ENCODE measurements at places on chromosomes 5 and 9.

DNA sequence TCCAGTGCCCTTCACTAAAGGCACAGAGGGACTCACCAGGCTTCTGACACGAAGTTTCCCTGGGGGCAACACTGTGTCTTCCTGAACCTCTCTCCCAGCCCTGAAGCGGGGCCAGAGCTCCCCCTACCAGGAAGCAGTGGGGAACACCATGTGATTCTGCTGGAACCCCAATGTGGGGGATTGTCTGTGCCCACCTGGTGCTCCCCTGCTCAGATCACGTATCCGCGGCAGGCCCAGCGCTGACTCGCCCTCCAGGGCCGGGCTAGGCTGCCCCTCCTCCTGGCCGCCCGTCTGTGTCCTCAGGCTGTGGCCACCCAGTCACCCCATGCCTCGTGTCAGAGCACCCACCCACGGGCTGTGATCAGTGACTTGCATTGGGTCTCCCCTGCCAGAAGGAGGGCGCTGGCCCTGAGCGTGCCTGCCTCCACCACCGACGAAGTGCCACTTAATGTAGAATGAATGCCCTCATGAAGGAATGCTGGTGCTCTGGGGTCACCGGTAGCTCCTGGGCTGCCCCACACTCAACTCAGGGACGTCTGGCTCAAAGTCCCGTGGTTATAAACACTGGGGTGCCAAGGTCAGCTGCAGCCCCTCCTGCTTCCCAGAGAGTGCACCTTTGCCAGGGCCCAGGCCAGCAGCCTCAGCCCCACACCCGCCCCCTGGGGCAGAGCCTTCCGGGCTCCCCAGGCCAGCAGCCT, 22.1 kb downstream of the SARDH start:
- no peak for DNase-seq

DNA sequence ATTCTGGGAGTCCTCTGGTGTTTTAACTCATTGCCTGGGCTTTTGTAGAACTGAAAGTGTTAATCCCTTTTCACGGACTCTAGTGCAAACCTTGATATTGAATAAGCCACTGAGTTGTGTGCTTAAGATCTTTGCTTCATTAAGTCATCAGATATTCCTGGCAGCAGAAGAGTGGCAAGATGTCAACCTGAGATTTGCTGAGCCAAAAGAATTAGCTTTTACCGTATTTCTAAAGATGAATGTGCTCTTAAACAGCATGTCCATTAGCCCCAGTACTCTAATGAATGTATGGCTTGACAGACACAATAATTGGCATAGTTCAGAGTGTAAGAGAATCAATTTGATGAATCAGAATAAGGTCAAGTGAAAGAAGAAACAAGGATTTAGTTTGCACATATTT, 87.2 kb upstream of the CDH6 start:
- DNase-seq: no peak

- DNase-seq: no peak
Measured at GRCh38 chr5:51811883-51812471, 428.7 kb downstream of the ISL1 start.

DNA sequence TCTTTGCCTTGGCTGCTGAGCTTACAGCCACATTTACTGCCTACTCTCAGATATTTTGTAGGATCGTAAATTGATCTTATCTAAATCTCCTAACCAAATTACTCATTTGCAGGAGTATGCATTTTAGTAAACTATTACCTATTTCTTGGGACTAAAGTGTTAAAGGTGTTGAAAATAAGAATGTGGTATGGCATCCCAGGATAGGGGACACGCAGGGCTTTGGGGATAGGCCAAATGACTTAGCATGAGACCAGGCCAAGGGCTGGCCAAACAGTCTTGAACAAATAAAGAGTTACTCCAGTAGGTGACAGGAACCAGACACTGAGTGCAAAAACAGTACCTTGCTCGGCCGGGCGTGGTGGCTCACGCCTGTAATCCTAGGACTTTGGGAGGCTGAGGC, 25.1 kb downstream of the TBC1D2 start:
- DNase-seq: no peak

DNA sequence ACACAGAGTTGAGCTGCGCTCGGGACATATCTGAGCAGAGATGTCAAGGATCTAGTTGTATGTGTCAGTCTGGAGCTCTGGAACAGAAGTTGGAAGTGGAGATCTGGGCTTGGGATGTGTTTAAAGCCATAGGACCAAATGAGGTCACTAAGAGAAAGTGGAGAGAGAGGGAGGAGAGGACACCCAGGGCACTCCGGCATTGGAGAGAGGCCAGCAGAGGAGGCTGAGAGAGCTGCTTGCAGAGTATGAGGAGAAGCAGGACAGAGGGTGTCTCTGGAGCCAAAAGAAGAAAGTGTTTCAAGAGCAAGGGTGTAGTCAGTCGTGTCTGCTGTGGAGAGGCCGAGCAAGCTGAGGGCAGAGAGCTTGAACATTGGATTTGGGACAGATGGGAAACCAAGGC, 34.7 kb downstream of the ARHGEF37 start:
- no peak for DNase-seq

- DNase-seq: no peak
Measured at GRCh38 chr5:171477101-171477500, 57.7 kb downstream of the FGF18 start.

DNA sequence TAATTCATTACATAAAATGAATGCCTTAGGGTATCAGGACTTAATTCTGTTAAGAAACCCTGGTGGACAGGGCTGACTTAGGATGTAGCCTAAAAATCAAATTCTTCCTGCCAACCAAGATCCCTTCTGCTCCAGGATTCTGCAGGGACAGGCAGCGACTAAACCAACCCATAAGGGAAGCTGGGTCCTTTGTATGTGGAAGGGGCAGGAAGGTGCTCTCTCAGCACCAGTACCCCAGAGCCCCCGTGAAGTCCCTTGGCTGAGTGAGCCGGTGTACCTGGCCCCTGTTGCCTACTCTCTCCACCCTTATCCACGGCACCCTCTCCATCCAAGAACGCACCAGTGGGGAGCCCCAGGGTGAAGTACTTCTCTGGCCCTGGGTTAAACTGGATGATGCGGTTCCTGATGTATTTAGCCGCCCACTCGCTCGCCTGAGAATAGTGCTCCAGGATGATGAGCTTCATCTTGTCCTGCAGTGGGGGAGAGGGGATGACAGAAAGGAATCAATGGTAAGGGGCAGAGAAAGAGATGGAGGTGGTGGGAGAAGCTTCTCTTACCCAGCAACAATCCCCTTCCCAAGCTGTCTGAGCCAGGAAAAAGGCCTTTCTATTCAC, 1.1 kb downstream of the GNPDA1 start:
- DNase-seq: no peak
